SJSA1 (cell line): ENCODE measurements at places on chromosomes 4 and X. TPM values are rescaled to one million over a fixed set of nuclear protein-coding genes. Genes with fewer than 3 reads are reported as not detected.

- no peak for DNase-seq
These were observed 775.9 kb downstream of the TRIML1 start for GRCh38 chr4:188915175-188915574.

GRCh38 chr4:137674066-137674465 is 141.8 kb upstream of the PCDH18 start:
- DNase-seq, result no peak

The BEX5 gene
- total RNA-seq, result not detected in 2 replicates

The WAS gene
- total RNA-seq, result not detected in 2 replicates

The TCP11X2 gene
- not detected in 2 replicates for total RNA-seq

DNA sequence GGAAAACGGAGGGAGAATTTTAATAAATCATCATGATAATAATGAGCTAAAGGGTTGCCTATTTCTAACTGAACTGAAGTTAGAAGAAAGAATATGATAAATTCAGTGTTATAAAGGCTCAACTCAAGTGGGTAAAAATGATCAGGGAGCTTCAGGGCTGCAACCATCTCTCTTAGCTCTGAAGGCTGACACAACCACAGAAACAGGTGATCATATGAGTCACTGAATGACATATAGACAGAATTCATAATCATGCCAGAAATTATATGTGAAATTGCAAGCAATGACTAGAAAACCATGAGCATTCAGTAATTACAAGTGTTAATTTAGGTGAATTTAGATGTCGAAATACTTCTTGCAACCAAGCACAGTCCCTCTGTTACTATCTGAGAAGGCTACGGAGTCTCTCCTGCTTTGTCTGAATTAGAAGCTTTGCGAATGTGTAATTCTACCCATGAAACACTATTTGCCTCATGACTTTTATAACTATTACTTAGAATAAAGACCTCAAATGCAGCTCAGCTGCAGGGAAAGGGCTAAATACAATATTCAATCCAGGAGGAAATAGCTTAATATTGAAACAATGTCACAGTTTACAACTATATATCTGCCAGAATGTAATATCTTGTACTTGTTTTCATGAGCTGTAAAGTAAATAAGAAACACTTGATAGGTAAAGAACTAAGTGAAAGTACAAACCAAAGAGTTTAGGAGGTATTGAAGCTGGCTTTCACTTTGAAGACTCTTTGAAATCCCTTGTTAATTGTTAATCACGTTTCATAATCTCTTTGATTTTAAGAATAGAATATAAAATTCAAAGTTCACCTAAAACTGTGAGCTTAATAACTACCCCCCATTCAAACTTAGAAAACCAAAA is 1972.6 kb downstream of the ARAP2 start:
- DNase-seq, result no peak

DNA sequence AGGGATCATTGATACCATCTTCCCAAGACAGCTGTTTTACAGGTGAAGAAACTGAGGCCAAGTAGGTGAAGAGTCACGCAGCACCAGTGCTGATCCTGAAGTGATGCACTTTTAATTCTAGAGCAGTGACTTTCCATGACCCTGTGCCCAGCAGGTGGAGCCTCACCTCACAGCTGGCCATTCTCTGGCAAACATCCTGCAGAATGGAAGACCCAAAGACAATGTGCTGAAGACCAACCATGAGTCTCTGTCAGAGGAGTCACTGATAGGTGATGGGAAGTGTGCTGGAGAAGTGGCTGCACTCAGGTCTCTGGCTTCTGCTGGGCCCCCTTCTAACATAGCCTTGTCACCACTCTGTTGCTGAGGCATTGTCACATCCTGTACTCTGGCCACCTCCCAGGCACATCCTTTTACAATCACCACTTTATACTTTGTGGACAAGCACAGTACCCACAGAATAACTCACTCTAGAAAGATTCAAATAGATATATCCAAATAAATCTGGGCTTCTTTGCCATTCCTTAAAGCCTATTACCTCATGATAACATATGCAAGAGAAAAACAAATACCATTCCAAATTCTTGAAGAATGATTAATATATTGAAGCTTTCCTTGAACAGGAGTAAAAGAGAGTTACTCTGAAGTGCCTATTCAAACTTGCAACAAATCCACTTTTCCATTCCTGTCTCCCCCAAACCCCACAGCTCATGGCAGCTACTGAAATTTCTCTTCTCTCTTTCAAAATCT is 64.1 kb upstream of the SCOC start:
- DNase-seq, result peak; percentile 59

The SPACA5 gene
- total RNA-seq, result not detected in 2 replicates

The BEND4 gene
- total RNA-seq, result not detected in 2 replicates

The GSPT2 gene
- total RNA-seq, result 4.8 and 6.1 TPM in 2 replicates

- DNase-seq, result no peak
These were observed 117.3 kb downstream of the FAT4 start for GRCh38 chr4:125432078-125432477.

- no peak for DNase-seq
These were observed 142.8 kb downstream of the SLIT2 start for GRCh38 chr4:20394512-20394911.

- no peak for DNase-seq
These were observed 29.0 kb upstream of the INPP4B start for GRCh38 chr4:142875117-142875516.

The CXorf49B gene
- not detected in 2 replicates for total RNA-seq

GRCh38 chr4:112560084-112560483 is 44.1 kb upstream of the NEUROG2 start:
- no peak for DNase-seq

The CLIC2 gene
- total RNA-seq, result 0.08 and 0.41 TPM in 2 replicates

GRCh38 chr4:56723201-56723605 is 42.1 kb upstream of the HOPX start:
- DNase-seq, result no peak

The RS1 gene
- total RNA-seq, result 0.05 TPM in 1 of 2 replicates, not detected in the other

DNA sequence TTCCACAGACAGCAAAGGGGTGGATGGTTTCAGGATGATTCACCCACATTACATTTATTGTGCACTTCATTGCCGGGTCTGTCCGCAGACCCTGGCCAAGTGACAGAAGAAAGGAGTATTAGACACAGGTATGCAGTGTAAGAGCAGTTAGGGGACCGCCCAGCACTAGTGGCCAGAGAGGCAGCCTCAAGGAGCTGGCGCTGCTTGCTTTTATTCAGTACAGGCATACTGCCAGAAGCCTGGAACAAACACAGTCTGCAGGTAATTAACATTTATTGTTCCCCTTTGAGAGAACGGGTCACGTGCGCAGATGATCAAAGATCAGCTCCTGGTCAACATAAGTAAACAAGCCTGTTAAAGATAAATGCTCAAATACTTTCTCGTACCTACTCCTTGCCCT is 1639.0 kb upstream of the IGFBP7 start:
- DNase-seq, result no peak

The CHRDL1 gene
- 0.89 and 3.6 TPM in 2 replicates for total RNA-seq

The FAM9B gene
- total RNA-seq, result not detected in 2 replicates

The C4orf17 gene
- total RNA-seq, result not detected in 2 replicates

- no peak for DNase-seq
These were observed 635.2 kb upstream of the FRG1 start for GRCh38 chr4:189305500-189305899.

DNA sequence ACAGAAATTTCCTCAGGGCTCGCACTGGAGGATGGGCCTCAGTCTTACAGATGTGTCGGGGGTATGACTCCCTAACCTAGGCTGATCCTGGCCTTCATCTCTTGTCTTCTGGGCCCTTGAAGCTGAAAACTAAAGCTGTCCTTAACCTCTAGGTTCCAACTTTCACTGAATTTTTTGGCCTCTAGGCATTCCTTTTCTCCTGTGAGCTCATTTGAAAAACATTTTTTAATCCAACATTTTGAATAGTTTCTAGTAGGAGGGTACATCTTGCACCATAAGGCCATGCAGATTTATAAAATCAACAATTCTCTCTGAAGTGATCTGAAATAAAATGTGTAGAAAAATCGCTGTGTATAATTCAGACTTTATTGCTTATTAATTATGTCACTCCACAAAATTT is 19.7 kb downstream of the RWDD4 start:
- no peak for DNase-seq

DNA sequence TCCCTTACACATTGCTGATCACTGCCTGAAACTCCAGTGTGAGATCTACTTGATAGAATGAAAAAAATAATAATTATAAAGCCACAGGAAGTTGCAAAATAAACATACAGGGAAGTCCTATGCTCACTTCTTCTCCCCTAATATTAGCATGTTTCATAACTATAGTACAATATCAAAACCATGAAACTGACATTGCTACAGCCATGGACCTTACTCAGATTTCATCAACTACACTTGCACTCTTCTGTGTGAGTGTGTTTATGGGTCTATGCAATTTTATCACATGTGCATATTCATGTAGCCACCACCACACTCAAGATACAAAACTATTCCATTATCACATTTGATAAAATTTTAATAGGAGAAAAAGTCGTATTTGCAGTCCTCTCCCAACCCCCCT is 57.3 kb downstream of the SPINK2 start:
- no peak for DNase-seq

The GPRASP2 gene
- 13.8 and 21.2 TPM in 2 replicates for total RNA-seq

DNA sequence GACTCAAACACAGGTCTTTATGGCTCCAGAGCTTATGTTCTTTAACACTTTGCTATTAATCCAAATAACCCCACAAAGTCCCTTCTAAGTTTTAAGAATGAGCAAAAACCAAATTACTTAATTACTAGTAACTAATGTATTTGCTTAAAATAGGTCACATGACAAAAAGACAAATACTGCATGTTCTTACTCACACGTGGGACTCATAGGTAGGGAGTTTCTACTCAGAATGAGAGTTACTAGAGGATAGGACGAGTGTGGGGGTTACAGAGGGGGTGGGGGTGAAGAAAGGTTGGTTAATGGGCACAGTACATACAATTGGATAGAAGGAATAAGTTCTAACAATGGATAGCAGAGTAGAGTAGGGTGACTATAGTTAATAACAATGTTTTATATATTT is 5.8 kb downstream of the RPS6KA3 start:
- no peak for DNase-seq

GRCh38 chrX:124239911-124240310 is 92.5 kb upstream of the TEX13D start:
- no peak for DNase-seq

The PLXNA3 gene
- 0.32 and 0.47 TPM in 2 replicates for total RNA-seq

DNA sequence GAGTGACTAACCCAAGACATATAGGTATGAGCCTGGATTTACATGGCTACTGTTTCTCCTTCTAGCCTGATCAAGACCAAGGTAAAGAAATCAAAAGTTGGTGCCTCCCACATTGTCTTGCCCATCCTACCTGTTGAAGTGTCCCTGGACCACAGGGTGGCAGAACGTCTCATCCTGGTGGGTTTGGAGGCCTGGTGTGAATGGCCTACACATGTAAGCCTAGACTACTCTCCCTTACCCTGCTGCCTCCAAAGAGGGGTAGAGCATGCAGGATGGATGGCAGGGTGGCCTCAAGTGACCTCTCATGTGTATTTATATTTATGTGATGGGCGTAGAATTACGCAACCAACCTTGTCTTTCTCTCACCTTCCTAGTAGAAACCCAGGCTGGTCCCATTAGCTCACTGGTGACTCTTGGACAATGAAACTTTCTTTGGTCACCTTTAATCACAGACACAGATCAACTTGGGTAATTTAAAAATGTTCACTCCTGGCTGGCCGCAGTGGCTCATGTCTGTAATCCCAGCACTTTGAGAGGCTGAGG is 73.3 kb upstream of the SOD3 start:
- DNase-seq, result no peak

- no peak for DNase-seq
These were observed 343.0 kb downstream of the OPHN1 start for GRCh38 chrX:68090266-68090665.

DNA sequence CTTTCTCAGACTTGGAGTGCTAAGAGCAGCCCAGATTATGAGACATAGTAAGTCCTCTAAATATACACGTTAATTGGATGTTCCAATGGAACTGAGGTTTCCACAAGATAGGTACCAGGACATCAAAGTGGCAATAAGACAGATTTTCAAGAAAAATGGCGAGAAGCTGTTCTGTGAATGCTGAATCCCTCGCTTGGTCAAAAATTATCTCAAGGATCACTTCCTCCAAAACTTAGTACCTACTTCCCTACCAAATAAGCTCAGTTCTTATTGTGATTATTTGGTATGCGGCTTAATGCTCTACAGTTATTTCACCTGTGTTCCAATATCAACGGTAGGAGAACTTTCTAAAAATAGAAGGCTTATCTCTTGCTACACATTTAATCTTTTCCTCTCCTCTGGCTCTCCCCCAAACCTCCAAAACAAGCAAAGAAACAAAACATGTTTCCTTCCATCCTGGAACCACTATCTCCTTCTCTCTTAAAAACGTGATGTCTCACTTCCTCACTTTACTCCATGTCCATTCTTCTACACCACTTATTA is 14.7 kb downstream of the PDGFC start:
- DNase-seq, result no peak

DNA sequence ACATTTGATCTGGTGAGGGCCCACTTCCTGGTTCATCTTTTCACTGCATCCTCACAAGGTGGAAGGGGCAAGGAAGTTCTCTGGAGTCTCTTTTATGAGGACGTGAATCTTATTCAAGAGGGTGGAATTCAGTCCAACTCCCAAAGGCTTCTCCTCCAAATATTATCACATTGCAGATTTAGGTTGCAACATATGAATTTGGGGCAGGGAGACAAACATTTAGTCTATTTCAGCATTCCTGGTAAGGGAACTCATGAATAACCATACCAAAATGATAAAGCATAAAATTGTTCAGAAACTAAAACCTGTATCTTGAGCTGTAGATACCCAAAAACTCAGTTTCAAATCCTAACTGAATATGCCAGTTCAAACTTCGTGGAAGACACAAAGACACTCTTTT is 246.8 kb downstream of the QDPR start:
- no peak for DNase-seq

The SCD5 gene
- total RNA-seq, result 15.7 and 17.2 TPM in 2 replicates

The ASB5 gene
- 1.4 TPM in 1 of 2 replicates, not detected in the other for total RNA-seq

DNA sequence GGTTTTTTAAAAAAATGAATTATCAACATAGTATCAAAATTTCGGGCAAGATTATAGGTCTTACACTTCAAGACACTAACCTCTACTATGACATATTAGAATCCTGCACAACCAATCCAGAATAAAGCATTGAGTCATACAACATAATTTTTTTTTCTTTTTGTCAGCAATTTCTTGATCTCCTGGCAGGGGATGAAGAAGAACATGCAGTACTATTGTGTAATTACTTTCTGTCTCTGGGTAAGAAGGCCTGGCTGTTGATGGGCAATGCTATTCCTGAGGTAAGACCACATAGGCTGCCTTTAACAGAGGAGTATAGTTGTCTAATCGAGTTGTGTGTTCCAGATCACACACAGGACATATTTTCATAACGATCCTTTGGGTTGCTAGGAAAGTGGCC is 67.5 kb downstream of the FBXL5 start:
- DNase-seq, result no peak

GRCh38 chr4:152628128-152628527 is 51.7 kb downstream of the TMEM154 start:
- no peak for DNase-seq

GRCh38 chrX:57266275-57266674 is 20.2 kb upstream of the FAAH2 start:
- no peak for DNase-seq

DNA sequence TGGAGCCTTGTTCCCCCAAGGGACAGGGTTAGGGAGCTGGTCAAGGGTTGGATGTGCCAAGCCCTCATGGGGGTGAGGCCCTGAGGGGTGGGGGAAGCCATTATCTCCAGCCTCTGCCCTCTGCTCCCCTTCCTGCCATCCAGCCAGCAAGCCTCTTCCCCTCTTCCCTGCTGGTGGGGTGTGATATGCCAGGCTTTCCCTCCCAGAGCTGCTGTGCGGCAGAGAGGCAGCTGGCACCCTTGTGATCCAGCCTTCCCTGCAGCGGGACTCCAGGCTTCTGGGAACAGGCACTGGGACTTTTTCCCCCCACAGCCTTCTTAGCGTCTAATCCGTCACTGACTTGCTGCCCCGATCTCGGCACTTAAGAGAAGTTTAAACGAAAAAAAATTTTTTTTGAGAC is 6.3 kb downstream of the SSR4 start:
- DNase-seq, result no peak
